ENCODE measurements at places on chromosomes 5 and 9.

DNA sequence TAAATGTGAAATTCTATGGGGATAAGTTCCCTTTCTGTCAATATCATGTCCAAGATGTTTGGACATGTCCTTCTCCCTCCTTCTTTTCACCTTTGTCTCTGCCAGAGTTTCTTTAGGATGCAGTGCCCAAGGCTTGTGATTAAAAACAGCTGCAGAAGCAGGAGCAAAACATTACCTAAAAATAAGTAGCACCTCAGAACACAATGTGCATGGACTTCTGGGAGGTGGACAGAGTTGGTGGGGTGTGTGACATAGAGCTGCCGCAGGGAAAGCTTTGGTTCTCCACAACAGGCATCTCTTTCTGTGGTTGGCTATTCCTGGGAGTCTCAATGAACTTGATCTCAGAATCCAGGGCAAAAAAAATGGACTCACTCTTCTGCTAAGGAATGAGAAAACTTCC lies 97.0 kb downstream of the SEC61B start:
- no peak for DNase-seq

DNA sequence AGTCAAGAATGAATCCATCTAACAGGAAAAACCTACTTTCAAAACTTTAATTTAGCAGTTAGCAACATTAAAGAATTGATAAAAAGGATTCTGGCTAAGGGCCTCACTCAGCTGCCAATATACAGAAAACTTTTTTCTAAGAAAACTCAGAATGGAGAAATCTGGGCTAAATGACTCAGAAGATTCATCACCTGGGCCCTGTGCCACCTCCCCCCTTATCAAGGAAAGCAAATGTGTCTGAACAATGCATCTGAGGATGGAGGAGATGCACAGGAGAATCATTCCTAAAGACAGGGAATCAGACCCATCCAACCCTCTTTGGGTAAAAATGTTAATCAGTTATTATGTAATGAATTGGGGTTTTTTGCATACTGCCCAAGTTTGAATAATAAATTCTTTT lies 592.0 kb upstream of the DMAC1 start:
- DNase-seq = no peak

- DNase-seq = no peak
These were observed 180.5 kb downstream of the CEMIP2 start for GRCh38 chr9:71587576-71588362.

GRCh38 chr5:3077684-3078083 lies 326.2 kb upstream of the IRX2 start:
- DNase-seq = no peak

GRCh38 chr5:150671509-150672236 lies 10.6 kb downstream of the MYOZ3 start:
- DNase-seq = no peak

DNA sequence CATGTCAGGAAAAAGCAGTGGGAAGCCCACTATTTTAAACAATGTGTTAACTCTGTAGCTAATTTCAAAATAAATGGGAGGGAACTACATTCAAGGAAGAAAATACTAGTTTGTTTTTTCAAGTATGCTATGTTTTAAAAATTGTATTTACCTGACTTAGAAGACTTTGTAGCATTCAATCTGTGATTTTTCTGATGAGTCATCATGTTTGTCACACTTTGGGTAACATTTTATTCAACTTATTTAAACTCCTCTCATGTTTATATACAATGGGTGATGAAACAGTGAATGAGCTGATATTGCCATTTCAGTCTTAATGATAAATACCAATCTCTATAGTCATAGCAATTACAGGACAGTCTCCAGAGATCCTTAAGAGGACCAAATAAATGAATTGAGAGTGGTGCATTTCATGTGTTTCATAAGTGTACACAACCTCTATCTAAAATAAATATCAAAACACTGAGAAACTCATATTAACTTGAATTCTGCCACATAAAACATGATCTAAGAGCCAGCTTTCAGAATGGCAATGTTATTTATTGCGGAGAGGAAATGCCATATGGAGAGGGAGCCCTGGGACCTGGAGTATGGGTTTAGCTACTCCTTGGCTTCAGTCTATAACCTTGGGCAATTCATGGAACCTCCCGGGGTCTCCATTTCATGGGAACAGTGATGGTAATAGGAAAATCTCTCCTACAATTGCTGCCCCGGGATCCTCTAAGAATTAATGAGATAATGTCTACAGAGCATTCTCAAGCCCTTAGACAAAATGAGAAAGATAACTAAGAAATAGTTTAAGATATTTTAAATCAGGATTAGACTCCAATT lies 913.9 kb downstream of the TLE4 start:
- no peak for DNase-seq

DNA sequence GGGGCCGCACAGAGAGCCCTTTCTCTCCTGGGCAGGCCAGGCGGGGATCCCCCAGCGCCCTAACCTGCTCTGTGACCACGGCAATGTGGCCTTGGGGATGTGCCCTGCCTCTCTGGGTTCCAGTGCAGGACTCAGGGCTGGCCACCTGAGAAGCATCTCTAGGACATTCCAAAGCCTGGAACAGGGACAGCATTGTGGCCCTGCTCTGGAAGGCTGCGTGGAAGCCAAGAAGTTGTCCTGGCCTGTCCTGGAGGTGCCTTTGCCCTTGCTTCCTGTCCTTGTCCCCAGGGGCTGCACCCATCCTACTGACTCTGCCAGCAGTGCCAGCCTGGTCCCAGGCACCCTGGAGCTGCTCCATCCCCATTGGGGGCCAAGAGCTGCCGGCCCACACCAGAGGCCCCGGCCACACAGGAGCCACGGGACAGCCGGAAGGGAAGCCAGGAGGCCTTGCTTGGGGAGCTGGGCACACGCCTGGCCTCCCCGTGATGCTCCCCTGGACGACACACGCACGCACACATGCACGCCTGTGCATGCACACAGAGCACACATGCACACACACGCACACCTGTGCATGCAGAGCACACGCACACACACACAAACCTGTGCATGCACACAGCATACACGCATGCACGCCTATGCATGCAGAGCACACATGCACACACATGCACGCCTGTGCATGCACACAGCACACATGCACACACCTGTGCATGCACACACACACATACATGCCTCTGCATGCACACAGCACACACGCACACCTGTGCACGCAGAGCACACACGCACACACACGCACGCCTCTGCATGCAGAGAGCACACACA lies 20.1 kb upstream of the CAMSAP1 start:
- DNase-seq = no peak

DNA sequence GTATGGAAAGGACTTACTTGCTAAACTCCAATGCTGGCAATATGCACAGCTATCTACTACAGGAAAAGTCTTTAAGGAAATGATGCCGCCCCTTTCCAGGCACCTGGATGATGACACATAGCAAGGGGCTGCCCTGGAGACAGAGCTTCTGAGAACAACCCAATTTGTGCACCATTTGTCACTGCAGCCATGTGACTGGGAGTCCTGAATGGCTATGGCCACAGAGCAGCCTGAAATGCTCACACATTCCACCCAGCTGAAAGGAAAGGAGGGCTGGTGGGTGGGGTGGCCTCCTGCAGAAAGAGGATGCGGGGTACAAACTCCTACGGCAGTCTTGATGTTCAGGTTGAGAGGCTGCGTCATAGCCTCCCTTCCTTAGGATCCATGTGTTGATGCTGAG lies 70.1 kb upstream of the FSTL4 start:
- DNase-seq = no peak

DNA sequence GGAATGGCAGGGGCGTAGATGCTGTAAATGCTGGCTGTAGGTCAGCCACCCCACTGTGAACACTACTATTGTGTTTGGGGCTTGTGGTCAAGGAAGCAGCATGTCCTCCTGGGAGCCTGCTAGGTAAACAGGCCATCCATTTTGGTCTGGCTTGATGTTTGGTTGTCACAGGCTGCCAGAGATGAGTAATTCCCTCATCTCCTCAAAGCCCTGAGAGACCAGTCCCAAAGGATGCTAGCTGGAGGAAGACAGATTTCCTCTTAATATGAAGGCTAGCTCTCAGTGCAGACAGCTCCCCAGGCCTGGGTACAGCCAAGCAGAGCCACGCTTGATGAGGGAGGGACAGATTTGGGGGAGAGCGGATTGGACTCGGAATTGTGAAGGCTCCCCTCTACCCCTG lies 72.5 kb upstream of the MAP1B start:
- no peak for DNase-seq

DNA sequence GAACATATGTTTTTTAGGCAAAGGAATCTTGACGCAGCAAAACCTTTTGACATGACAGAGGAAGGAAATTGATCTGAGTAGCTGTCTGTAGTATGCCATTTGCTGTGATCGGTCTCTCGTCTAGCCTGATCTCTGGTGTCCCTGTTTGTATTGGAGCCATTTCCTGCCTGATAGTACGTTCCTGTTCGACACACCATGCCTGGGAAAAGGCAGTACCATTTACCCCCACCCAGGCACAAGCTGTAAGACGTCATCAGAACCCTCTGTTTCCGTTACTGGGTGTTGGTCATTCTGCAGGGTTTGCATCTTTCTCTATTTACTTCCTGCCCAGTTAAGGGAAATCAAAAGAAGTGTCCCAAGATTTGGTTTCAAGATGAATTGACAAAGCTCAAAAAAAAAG lies 129.7 kb downstream of the CEMIP2 start:
- DNase-seq = no peak

DNA sequence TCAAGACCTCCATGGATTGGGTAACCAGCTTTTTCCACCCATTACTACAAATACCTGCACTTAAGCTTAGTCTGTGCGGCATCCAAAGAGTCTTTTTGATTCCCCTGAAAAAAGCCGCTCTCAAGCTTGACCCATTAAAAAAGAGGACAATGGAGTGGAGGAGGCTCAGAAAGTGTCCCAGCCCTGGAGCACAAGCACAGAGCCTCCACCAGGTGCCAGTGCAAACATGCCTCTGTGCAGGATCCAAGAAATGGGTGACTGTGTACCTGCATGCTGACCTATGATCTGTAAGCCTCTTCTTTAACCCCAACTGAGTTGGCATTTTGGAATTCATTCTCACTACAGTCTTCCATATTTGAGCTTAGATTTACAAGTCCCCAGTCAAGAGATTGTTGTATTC lies 168.3 kb upstream of the TLE4 start:
- DNase-seq = no peak

All from omental fat pad (tissue), 4 donors.